ENCODE measurements at places on chromosomes 5 and 9.
A peak's percentile ranks its signal among the peaks of the same experiment; 100 is the strongest.

- no peak for DNase-seq
Measured at GRCh38 chr5:153893817-153894216, 144.9 kb downstream of the FAM114A2 start.

GRCh38 chr9:28927691-28928090 is 1354.4 kb upstream of the C9orf72 start:
- peak; percentile 90 for DNase-seq

GRCh38 chr9:123584202-123585176 is 228.5 kb downstream of the CRB2 start:
- no peak for DNase-seq

GRCh38 chr9:137798901-137799629 is 78.5 kb upstream of the CACNA1B start:
- no peak for DNase-seq

DNA sequence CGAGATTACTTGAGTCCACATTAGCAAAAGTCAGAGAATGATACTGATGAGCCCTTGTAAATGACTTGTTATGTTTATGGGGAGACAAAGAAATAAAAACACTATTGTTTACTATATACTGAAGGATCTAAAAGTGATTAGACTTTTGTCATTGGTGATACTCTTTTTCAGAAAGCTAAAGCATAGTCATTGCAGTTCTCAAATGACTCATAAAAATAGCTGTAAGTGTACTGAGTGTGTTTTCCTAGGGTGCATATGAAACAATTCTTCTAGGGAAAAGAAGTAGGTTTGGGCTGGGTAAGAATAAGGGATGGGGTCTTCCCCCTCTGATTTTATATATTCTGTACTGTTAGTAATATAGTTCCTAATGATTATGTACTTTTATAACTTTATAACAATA is 32.6 kb downstream of the WDR36 start:
- DNase-seq, result no peak

GRCh38 chr9:91611582-91611981 is 187.9 kb upstream of the NFIL3 start:
- DNase-seq, result peak; percentile 23

DNA sequence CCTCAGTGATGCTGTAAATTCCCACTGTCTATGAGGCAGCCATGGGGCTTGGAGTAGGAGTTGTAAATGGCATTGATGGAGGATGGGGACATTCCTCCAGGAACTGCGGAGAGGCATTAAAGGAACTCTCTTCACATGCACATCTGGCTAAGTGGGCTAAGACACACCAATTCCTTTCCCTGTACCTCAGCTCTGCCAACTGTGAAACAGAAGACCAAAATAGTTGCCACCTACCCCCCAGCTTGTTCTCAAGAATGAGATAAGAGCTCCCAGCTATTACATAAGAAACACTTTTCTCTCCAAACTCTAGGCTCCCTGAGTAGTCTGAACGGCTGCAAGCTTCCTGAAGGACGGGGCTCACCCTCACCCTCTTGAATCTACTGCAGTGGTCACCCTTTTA is 144.6 kb upstream of the SLC30A5 start:
- no peak for DNase-seq

GRCh38 chr5:26833596-26833995 is 204.8 kb downstream of the CDH9 start:
- DNase-seq, result peak; percentile 22

GRCh38 chr9:16290169-16290568 is 580.3 kb downstream of the BNC2 start:
- DNase-seq, result no peak

GRCh38 chr5:56168066-56168478 is 65.1 kb downstream of the ANKRD55 start:
- peak; percentile 61 for DNase-seq

GRCh38 chr9:116763770-116764169 is 76.7 kb downstream of the TRIM32 start:
- no peak for DNase-seq

- no peak for DNase-seq
Measured at GRCh38 chr9:132763574-132763973, 93.3 kb downstream of the GTF3C4 start.

DNA sequence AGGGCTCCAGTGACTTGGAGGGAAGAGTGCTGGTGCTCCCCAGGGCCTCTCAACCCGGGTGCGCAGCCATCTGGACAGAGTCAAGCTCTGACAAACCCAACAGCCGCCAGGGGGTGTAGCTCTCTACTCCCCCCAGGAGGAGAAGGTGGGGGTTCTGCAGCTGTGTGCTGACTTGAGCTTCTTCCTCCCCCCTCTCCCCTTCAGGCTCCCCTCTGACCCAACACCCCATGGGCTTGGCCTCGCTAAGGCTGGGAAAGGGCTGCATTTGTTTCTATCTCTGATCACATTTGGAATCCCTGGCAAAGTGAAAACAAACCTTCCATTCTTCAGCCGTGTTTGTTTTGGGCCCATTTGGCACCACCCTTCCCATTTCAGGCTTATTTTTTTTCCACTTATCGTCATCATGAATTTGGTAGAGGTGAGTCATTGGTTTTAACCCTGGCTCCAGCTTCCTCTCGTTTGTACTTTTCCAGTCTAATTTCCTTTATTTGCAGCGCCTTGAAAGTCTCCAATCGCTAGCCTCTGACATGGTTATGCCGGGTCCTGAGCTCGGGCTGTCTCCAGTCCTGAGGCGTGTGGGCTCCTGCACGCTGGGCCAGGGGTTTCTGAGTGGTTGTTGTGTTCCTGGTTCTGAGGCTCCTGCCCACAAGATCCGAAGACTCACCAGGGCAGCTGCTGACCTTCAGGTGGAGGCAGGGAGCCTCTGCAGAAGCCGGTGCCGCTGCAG is 36.1 kb downstream of the DAP start:
- DNase-seq, result peak; percentile 96

DNA sequence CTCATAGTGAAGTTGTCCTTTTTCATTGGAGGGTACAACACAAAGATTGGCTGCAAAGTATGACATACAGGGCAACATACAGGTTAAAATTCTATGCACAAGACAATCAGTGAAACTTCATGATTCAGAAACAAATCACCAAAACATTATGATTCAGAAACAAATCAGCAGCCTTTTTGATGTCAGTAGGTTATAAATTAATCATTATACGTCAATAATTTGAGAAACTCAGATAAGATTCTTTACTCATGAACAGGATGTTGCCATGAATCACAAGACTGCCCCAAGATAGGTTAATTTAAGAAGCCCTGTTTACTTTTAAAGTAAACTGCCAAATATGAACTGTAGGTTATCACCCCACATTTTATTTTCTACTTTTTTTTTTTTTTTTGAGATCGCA is 62.2 kb upstream of the IL33 start:
- DNase-seq, result peak; percentile 72

DNA sequence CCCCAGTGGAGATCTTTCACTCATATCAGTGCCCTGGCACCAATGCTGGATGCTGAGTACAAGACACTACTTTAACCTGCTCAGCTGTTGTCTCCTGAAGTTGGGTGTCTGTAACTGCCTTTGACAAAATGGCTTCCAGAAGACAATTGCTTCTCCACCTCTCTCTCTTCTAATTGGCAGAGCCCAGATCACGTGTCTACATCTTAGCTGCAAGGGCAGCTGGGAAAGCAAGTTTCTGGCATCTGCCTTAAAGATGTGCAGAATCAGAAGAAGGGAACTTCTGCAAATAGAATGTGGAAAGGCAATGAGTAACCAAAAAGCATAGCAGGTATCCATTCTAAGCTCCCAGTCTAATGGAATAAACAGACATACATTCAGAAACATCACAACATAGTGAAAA is 81.1 kb downstream of the PDZD2 start:
- DNase-seq, result peak; percentile 14

DNA sequence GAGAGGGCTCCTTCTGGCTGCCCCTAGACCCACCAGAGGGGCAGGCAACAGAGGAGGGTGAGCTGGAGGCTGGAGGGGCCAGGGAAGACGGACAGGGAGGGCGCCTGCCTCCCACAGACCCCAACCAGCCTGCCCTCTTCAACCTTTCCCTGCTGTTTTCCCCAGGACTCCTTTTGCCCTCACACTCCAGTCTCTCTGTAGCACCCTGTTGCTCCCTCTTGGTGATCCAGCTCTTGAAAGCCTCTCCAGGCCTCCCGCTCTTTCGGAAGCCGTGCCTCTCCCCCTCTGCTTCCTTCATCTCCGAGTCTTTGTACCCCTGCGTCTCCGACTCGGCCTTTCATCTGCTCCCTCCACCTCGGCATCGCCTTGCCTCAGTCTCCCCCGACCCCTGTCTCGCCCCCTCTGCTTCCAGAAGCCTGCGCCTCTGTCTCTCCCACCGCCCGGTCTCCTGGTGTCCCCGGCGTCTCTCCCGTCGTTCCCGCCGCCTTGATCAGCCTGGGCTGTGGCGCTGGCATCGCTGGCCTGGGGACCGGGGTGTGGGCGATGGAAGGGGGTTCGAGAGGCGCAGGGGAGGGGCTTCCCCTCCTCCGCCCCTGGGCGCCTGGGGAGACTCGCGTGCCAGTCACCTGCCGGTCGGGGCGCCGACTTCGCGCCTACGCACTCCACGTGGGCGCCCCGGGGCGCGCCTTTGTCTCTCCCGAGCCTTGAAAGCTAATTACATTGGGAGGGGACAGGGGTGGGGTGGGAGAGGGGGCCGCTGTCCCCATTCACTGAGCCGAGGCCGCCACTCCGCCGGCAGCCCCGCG is 5.3 kb upstream of the PRDM12 start:
- DNase-seq, result no peak

DNA sequence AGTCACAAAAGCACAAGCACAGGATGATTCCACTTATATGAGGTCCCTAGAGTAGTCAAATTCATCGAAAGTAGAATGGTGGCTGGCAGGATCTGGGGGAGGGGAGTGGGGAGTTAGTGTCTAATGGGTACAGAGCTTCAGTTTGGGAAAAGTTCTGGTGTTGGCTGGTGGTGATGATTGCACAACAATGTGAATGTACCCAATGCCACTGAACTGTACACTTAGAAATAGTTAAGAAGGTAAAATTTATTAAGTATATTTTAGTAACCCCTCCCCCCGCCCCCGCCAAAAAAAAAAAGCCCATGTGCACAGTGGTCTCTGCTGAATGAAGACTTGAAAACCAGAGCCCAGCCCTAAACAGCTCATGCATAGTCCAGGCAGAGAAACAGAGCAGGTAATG is 24.8 kb upstream of the GTF3C5 start:
- DNase-seq, result no peak

- DNase-seq, result no peak
Measured at GRCh38 chr5:34751807-34752736, 86.9 kb upstream of the TTC23L start.

DNA sequence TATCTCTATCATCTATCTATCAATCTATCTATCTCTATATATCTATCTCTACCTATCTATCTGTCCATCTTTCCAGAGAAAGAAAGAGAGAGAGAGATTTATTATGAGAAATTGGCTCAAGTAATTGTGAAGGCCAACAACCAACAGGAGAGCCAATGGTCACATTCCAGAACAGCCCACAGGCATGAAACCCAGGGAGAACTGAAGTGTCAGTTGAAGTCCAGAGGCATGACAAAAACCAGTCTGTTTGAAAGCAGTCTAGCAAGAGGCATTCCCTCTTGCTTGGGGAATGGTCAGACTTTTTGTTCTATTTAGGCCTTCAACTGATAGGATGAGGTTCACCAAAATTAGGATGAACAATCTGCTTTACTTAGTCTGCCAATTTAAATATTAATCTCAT is 87.6 kb upstream of the PLCXD3 start:
- peak; percentile 44 for DNase-seq

GRCh38 chr5:72518001-72518683 is 10.9 kb upstream of the ZNF366 start:
- peak; percentile 94 for DNase-seq

GRCh38 chr9:117672369-117672768 is 31.8 kb upstream of the TLR4 start:
- peak; percentile 81 for DNase-seq

- peak; percentile 45 for DNase-seq
Measured at GRCh38 chr9:132670457-132671391, at the start of gene GTF3C4. GTF3C4 (plus strand) TSS chr9:132670464; CDS start chr9:132670599, 135 bp downstream.

DNA sequence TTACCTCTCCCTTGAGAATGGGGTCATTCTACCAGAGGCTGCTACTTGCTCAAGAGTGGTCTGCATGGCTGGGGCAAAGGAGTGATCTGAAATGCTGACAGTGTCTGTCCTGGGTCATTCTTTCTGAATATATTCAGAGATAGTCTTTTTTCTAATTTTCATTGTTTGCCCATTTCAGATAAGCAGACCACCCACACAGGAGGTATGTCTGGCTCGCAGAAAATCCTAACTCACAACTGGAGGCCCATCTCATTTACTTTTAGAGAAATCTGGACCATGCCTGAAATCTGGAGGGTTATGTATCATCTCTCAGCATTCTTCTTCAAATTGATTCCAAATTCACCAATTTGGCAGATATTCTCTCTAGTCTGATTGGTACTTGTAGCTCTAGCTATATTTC is 227.6 kb downstream of the SEC61B start:
- no peak for DNase-seq

GRCh38 chr5:82259172-82259800 is 18.9 kb downstream of the RPS23 start:
- DNase-seq, result peak; percentile 18

- no peak for DNase-seq
Measured at GRCh38 chr5:94575196-94575595, 43.2 kb downstream of the KIAA0825 start.

- DNase-seq, result no peak
Measured at GRCh38 chr5:1509346-1510085, 14.2 kb downstream of the LPCAT1 start.

DNA sequence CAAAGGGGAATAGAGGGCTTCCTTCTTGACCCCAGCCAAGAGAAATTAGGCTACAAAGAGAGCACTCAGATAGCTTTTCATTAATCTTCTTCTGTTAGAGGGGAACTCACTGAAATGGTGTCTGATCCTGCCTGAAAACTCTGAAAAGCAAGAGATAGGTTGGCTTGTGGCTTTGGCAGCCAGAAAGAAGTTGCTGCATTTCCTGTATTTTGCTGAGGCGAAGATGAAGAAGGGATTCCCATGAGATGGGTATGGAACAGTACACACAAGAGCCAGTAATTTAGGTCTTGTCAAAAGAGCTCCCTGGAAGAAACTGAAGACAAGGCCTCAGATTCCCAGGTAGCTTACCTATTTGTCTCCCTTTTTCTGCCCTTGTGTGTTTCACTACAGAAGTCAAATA is 120.9 kb upstream of the TARS1 start:
- peak; percentile 26 for DNase-seq

- no peak for DNase-seq
Measured at GRCh38 chr9:131475956-131476776, 26.6 kb upstream of the POMT1 start.

DNA sequence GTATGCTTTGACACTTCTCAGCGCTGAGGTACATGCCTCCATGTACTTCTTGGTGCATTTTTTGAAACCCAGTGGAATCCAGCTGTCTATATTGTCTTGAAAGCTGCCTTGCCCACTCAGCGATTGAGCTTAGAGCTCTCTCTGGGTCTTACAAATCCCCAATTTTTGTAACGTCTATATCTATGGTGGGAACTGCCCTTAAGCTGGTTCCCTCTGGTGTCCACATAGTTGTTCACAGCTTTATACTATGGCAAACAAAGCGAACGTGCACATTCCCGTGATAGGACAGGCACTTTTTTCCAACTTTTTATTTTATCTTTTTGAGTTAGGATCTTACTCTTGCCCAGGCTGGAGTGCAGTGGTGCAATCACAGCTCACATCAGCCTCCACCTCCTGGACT is 20.9 kb downstream of the CDHR2 start:
- DNase-seq, result no peak

Data from M059J (cell line).